ENCODE measurements at places on chromosomes 12 and 14. TPM values are rescaled to one million over a fixed set of nuclear protein-coding genes. Genes with fewer than 3 reads are reported as not detected.

The SSTR1 gene
- total RNA-seq = not detected

GRCh38 chr14:88002421-88003075 lies 2.4 kb upstream of the GPR65 start:
- DNase-seq = no peak

DNA sequence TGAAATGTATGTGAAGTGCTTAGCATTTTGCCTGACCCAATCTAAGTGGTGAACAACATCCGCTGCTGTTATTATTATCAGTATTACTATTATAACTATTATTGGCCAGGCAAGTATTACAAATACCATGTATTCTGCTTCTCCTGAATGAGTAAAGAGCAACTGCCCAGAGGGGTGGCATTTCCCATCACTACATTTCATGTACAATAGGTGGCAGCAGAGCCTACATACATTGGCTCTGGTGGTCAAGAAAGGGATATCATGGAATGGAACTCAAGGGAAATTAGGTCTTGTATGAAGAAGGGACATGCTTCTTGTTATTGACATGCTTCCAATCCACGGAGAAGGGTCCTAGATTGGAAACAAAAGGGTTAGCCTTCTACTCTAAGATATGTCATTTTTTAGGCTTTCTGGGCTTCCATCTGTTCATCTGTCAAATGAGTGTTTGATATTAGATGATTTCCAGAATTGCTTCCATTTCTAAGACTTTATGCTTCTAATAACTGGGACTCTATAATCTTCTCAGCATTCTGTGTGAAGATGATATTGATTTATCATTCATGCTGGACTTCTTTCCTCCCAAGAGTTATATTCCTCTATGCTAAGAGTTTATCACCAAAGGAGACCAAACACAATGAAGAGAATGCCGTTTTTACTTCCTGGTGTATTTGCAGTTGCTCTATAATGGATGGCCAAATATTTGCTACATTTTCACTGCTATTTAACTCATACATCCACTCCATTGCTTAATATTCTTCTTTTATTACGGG lies 239.1 kb downstream of the SSPN start:
- peak; percentile 86 for DNase-seq

The SMCO2 gene
- total RNA-seq = not detected

DNA sequence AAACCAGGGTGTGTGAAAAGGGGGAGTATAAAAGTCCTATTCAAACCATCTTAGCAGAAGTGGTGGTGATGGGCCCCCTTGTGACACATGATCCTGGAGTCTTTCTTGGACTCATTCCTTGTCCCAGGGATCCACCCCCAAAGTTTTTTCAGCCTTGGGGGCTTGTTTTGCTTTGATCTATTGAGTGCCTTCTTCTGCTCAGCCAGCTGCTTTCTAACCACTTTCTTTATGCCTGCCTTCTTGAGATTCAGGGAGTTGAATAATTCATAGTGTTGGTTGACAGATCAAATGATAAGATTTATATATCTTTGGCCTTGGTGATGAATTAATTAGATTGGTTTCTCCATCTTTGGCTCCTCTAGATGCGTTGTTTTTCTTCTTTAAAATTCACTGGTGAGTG lies 926.7 kb downstream of the DIO2 start:
- DNase-seq = no peak

- DNase-seq = peak; percentile 81
These were observed 26.8 kb downstream of the TMEM63C start for GRCh38 chr14:77208291-77208978.

The LPCAT3 gene
- total RNA-seq = 42.7 TPM

GRCh38 chr12:116161588-116161987 lies 115.9 kb downstream of the MED13L start:
- DNase-seq = no peak

GRCh38 chr14:28773861-28774691 lies 7.5 kb downstream of the FOXG1 start:
- DNase-seq = no peak

DNA sequence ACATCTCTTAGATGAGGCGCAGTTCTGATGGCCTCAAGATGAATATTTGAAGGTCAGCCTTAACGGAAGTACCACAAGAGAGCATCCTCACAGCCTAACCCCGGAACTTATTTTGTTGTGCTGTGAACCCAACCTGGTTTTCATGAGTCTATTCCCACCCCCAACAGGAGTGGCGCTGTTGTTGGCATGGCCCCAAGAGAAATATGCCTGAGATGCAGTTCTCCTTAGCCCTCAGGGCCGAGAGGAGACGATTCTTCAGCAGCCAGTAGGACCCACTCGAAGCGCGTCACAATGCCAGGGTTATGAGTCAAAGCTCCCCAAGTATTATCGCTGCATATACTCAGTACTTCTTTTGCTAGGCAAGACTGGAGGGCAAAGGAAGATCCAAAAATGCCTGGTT lies 24.5 kb upstream of the BCL11B start:
- DNase-seq = peak; percentile 49

The OTOGL gene
- total RNA-seq = not detected

- peak; percentile 72 for DNase-seq
These were observed 31.5 kb upstream of the LIMA1 start for GRCh38 chr12:50314636-50315312.

DNA sequence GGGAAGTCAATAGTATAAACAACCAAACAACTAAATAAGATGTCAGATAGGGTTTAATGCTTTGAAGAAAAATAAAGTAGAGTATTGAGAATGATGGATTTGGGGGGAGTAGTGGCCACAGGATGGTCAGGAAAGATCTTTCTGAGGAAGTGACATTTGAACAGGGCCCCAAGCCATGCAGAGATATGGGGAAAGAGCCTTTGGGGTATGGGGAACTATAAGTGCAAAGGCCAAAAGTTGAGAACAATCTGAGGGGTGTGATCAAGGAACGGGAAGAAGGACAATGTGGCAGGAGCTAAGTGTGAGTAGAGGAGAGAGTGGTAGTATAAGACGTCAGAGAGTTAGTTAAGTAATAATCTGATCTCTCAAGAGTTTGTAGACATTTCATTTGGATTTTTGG lies 1.3 kb downstream of the MRPS35 start:
- DNase-seq = no peak

DNA sequence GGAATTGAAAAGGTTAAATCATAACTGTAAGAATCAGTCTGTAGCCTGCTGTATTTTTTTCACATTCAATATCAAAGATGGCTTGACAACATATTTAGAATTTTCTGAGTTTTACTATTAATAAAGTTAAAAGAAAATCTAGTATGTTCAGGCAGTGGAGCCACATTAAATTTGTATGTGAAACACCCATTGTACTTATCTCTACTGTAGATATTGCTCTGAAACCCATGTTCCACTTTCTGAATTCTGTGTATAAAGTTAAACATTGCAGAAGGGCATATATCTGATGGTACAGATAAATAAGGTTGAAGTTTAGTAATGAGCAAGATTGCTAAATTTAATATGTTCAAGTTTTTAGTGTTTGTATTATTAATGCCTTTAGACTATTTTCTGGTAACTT lies 172.7 kb downstream of the FOXA1 start:
- no peak for DNase-seq

DNA sequence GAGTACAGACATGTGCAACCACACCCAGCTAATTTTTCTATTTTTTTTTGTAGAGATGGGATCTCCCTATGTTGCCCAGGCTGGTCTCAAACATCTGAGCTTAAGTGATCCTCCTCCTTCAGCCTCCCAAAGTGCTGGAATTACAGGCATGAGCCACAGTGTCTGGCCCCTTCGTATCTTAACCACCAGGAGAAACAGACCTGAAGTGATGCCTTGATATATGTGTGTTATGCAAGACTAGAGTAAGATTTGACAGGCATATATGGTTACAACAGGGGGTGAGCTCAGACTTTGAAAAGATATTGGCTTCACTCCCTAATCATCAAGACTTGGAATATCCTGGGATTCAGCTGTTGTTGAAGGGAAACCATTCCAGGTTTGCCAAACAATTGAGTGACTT lies 10.7 kb upstream of the GALNT6 start:
- no peak for DNase-seq

GRCh38 chr12:1800401-1801302 lies 19.7 kb upstream of the LRTM2 start:
- DNase-seq = peak; percentile 94

DNA sequence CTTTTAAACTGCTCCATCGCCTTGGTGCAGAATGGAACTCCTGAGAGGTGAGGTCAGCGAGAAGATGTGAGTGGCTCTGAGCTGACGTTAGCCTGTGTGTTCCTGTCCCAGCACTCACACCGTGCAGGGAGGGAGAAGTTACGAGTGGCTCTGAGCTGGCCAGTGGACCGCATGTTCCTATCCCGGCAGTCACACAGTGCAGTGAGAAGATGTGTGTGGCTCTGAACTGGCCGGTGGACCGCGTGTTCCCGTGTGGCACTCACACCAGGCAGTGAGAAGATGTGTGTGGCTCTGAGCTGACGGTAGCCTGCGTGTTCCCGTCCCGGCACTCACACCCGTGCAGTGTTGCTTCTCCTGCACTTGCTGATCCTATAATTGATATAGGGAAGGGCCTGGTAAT lies 59.9 kb downstream of the VCPKMT start:
- no peak for DNase-seq

The BDKRB2 gene
- not detected for total RNA-seq

- DNase-seq = peak; percentile 67
These were observed 1.7 kb upstream of the GPR68 start for GRCh38 chr14:91246051-91246852.

GRCh38 chr14:20997115-20997514 lies 2.0 kb upstream of the SLC39A2 start:
- no peak for DNase-seq

DNA sequence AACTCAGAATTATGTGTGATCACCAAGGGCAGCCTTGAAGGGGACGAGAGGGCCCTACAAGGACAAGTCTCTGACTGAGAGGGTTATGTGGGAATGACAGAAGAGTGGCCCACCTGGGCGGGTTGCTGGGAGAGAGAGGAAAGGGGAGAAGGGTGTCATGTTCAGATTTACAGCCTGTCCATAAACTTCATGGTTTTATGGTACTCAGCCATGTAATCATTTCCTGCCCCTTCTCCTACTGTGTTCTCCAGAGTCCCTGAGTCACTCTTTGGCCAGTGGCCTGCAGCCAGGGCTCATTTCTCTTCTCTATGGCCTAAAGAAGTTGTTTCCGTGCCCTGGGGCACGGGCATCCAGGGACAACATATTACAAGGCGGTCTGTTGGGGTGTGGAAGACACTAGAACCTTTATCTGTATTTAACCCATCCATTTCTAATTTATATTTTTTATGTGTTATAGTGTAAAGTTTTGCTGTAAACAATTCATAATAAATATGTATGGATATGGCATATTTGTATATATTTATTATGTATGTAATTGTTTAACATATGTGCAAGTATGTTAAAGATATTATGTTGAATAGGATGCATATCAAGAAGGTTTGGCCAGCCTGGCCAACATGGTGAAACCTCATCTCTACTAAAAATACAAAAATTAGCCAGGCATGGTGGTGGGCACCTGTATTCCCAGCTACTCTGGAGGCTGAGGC lies 26.9 kb downstream of the DDX47 start:
- DNase-seq = no peak

- no peak for DNase-seq
These were observed 42.0 kb upstream of the NUDT4 start for GRCh38 chr12:93335603-93336162.

Data from Karpas-422 (cell line).